B cell (primary cell): ENCODE measurements at places on chromosomes 12 and 14. TPM values are rescaled to one million over a fixed set of nuclear protein-coding genes. Genes with fewer than 3 reads are reported as not detected.

DNA sequence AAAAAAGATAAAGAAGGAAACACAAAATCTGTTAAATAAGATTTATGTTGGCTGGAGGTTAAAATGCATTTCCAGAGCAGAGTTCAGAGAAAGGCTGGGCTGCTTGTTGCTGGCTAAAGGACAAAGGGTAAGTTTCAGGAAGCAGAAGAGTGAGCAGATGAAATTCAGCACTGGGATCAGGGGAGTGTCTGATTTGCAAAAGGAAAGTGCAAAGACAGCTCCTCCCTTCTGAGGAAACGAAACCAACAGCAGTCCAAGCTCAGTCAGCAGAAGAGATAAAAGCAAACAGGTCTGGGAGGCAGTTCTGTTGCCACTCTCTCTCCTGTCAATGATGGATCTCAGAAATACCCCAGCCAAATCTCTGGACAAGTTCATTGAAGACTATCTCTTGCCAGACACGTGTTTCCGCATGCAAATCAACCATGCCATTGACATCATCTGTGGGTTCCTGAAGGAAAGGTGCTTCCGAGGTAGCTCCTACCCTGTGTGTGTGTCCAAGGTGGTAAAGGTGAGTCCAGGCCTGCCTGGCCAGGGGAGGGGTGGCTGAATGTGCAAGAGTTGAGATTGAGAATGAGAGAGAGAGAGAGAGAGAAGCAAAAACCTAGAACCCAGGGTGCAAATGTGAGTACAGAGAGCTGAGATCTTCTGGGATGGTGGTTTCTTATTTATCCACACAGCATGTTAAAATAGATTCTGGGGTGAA lies at the start of gene OAS1:
Gene OAS1 (plus strand): TSS at position 251 of the 703 bp plus-strand sequence. CDS start 78 bp downstream, at position 329.
- DNase-seq: peak; percentile 79

The PLEKHD1 gene
- 0.12 and 0.16 TPM in 2 replicates for polyA plus RNA-seq

DNA sequence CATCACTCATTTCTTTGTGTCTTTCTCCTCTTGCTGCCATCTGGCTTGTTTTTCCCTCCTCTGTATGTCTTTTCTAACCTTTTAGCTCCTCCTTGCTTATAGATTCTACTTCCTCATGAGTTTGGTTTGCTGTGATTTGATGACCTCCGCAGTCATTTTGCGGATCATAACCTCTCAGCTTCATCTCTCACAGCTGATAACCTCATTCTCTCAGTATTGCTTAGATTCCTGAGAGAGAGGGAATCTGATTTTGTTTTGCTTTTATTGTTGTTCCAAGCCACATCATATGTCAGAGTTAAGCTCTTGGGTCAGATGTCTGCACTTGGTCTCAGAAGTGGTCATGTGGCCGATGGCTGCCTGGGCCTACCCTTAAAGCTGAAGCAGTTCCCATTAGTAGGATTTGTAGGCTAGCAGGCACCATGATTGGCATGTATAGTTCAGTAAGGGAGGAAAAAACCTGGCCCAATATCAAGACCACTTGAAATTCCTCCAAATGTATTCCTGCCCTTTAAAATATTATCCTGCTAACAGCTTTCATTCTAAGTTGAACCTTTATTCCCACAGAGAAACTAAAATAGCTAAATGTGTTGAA lies 13.5 kb downstream of the ZNF664 start:
- DNase-seq: no peak

DNA sequence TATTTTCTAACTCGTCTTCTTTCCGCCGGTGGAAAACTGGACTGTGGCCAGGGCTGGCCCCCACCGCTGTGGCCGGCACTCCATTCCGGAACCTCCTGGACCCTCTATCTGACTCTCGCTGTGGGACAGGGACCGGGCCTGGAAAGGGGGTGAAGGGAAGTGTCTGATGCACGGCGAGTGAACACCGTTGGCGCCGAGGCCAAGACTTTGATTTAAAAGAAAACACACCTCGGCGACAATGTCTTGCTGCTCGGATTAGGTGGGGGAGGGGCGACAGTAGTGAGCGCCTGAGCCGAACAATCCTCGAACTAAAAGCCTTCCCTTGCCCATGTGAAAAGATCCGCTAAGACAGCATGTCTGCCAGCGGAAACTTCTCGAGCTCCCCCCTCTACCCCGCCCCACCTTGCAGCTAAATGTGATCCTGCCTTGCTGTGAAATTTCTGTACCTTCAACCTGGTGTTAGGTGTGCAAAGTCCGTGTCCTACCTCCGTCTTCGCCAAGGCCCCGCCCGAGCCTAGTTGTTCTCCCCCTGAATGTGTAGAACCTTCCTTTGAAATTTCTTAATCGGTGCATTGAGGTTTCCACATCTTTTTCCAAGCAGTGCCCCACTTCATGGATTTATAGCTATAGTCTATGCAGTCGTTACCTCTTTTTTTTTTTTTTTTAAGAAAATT lies 862 bp upstream of the HOTAIR start:
- DNase-seq: peak; percentile 27

The CALM1 gene
- 264 and 383 TPM in 2 replicates for polyA plus RNA-seq

The PAPLN gene
- polyA plus RNA-seq: 0.69 and 1.2 TPM in 2 replicates

- no peak for DNase-seq
Observed at GRCh38 chr14:82313889-82314288, 780.2 kb upstream of the SEL1L start.
